ENCODE measurements at places on chromosomes 3 and 15.

DNA sequence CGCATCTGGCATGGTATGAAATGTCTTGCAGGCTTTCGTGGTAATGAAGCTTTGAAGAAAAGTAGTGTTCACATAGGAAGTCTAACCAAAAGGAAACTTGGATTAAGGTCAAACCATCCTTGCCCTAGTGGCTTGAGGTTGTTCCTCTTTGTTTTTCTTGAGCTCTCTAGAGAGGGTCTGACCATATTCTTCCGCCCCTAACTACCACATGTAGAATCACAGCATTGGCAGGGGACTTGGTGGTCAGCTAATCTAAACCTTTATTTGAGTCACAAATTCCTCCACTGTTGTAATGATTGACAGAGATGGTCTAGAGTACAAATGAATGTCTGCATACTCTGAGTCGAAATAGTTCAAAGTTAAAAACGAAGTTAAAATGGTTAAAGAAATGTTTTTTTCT lies 39.1 kb upstream of the PHLDB2 start:
- no peak for DNase-seq

- no peak for DNase-seq
These were observed 4.7 kb upstream of the NRROS start for GRCh38 chr3:196634829-196635228.

GRCh38 chr3:146177519-146177918 lies 16.5 kb upstream of the PLOD2 start:
- DNase-seq = no peak

DNA sequence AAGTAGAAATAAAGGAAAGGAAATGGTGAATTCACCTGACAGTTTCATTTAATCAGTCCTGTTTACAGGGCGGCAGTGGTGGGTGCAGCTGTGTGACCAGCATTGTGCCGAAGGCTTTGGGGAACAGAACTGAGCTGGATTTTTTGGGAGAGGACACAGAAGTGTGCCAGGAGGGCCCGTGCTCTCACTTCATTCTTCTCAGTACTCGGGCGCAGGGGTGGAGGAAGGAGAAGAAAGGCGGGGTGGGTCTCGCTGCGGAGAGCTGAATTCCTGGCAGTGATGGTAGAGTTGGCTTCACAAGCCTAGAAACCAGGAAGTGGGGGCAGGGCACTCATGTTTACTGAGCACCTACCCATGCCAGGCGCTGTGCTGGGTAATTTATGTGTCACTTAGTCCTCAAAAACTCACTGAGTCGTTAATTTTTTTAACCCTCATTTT lies 64.6 kb downstream of the CRTC3 start:
- peak; percentile 77 for DNase-seq

- no peak for DNase-seq
These were observed 8.4 kb upstream of the PLA1A start for GRCh38 chr3:119589102-119589773.

GRCh38 chr3:195057716-195058115 lies 213.2 kb downstream of the XXYLT1 start:
- DNase-seq = no peak

- no peak for DNase-seq
These were observed 14.4 kb downstream of the MST1R start for GRCh38 chr3:49889296-49889695.
